ENCODE measurements at places on chromosomes 6 and 20. TPM values are rescaled to one million over a fixed set of nuclear protein-coding genes. Genes with fewer than 3 reads are reported as not detected.

Gene TTLL9
- total RNA-seq: 0.59 TPM

Gene MAN1A1
- total RNA-seq: 67.2 TPM

Gene AGER
- total RNA-seq: under 0.01 TPM

Gene BPIFB1
- not detected for total RNA-seq

Gene TXLNB
- total RNA-seq: 0.59 TPM

Gene ANKRD66
- not detected for total RNA-seq

Gene PNLDC1
- total RNA-seq: not detected

Gene RIPPLY2
- total RNA-seq: not detected

Gene STXBP5
- total RNA-seq: 120 TPM

Gene PRRT1
- not detected for total RNA-seq

Gene PM20D2
- 2.4 TPM for total RNA-seq

Gene RNF39
- total RNA-seq: not detected

Gene MAS1
- total RNA-seq: not detected

Gene NCOA3
- total RNA-seq: 41.5 TPM
